HFFc6 (cell line): ENCODE measurements at places on chromosomes 1 and 21.

- peak; percentile 48 for DNase-seq
Measured at GRCh38 chr1:112881742-112882127, 74.3 kb downstream of the SLC16A1 start.

DNA sequence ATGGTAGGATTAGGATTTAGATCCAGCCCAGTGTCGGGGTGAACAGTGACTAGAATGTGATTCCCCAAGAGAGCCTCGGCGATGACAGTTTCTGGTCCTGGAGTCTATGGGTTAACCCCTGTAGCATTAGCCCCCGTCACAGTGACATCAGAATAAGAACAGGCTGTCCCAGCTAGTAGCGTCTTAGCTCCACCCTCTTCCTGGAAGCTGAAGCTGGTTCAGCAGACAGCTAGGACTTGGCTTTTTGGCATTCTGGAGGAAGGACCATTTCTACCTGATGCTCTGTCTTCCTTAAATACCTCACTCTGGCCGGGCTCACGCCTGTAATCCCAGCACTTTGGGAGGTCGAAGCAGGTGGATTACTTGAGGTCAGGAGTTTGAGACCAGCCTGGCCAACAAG lies 5.0 kb downstream of the NDUFS2 start:
- DNase-seq = no peak

DNA sequence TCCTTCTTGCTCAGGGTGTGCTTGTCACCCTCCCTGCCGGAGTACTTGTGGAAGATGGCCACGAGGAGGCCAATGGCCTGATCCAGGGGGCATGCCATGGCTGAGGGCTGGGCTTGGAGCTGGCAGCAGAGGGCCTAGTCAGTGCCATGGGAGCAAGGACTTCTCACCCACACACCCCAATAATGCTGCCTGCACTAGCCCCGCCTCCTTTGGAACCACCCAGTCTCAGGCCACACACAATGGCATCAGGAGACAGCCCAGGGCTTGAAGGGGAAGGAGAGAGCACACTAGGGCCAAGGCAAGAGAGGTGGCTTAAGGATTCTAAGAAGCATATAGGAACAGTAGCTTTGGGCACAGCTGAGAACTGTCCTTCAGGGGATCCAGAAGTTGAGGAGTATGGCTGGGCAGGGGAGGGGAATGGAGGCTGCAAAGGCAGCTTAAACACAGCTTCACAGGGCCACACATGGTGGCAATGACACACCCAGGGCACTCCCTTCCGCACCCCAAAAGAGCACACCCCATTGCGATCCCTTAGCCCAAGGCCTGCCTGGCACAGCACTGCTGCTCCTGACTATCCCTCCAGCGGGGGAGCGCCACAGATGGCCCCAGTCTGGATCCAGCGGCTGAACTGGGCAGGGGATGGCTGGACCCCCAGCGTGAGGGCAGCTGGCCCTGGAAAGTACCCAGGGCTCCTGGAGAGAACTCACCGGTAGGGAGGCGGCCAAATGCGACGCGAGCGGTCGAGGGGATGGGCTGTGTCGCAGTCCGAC lies at the start of gene S100A6:
S100A6 (minus strand) TSS at position 750 of the 770 bp plus-strand sequence; CDS start at position 98, 652 bp downstream.
- DNase-seq = peak; percentile 55

DNA sequence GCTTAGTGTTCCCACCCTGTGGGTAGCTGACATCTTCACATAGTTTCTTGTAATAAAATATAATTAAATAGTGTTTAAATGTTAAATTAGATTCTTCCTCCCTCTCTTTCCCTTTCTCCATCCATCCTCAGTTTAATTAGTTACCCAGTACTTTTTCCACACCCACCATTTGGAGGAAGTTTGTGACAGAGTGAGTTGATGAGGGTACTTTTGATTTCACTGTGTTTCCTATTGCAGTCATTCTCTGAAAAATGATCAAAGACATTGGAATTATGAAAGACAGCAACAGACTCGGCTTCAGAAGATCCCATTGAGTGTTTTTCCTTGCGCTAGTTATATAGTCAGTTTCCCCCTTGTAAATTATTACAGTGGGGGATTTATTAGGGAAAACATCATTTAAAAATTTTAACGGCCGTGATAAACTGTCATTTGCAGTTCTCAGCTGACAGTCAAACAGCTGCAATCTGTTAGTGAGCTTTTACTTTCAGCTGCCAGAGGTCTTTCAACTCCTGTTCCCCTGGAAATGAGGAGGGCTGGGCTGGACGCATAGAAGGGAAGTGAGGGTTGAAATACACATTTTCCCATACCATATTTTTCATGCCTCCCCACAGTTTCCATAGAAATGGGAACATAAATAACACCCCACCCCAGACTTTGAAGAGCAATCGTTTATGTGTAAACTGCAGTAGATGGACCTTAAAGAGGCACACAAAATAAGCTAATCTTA lies 61.3 kb upstream of the CACYBP start:
- DNase-seq = no peak

GRCh38 chr1:108610073-108610472 lies 50.2 kb downstream of the EEIG2 start:
- no peak for DNase-seq

DNA sequence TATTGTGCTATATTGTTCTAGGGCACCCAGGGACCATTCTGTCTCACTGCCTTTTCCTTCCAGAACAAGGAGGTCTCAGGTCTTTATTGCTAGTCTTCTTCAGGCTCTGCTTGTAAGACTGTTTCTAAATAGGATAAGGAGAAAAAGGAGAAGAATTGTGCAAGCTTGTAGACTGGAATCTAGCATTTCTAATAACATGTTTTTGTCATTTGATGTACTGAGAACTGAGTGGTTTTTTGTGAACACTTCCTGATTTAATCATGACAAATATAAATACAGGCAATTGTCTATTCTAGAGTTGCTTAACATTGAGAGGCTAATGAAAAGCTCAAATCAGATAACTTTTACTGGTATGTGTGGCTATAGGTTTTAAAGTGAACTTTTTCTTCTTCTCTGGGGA lies 77.6 kb downstream of the CLIC4 start:
- DNase-seq = no peak

GRCh38 chr21:14739590-14739989 lies 193.5 kb upstream of the SAMSN1 start:
- DNase-seq = no peak

DNA sequence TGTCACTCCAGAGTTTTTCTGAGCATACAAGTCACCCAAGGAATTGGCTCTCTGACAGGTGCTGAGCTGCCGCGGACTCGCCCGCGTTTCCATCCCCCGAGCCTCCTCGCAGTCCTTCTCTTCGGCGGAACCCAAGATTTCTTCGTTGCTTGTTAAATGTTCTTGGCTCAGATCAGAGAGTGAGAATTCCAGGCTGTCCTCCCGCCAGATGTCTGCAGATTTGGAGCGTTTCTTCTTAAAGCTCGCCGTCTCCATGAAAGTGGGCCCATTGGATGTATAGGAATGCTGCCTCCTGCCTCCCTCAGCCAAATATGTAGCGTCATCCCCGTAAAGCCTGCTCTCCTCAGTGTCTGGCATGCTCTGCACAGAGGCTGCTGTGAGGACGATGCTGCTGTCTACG lies 77.8 kb downstream of the TIAM1 start:
- no peak for DNase-seq

DNA sequence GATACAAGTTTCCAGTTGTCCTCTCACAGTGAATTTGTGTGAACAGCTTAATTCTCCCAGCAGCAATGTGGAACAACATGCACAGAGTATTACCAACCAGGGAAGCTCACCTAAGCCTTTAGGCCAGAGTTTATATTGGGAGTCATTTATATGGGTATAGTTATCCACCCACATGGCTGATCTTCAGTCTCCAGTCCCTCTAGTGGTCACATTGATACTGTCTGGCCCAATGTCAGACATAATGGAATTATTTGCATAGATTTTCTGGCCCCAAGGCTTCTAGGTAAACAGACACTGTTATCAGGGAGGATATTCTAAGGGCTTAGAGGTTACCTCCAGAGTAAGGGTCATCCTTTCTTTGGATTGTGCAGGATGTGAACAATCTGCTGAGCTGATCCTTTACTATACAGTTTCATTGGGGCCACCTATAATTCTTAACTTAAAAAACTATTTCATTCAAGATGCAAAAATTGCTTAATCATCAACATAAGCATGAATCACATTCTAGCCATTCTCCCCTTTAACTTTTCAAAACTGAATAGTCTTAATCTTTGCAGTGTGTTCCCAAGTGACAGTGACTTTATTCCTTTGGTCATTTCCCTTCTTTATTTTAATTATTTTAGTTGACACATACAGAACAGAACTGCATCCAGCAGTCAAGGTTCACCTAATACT lies 210.9 kb downstream of the LTN1 start:
- peak; percentile 41 for DNase-seq

DNA sequence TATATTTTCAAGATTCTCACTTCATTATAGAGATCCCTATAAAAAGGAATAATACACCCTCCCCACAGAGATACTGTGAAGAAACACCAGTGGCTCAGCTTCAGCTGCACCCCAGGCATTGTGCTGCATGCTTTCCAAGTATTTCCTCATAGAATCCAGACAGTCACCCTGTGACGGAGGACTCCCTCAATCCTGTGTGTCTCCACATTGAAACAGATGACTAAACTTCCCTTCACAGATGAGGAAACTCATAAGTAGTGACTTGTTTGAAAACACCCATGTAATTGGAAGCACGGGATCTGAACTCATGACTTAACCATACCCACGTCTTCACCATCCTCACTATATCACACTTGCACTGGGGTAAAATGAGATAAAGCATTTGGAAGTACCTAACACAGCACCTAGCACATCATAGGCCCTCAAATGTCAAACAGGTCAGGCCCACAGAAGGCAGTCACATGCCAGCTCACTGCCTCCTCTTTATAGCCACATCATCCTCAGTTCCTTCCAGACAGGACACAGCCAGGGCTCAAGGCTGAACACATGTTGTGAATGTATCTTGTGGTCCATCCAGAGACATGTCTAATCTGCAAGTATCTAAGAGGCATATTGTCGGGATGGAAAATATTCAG lies 55.2 kb downstream of the GPR161 start:
- peak; percentile 91 for DNase-seq

DNA sequence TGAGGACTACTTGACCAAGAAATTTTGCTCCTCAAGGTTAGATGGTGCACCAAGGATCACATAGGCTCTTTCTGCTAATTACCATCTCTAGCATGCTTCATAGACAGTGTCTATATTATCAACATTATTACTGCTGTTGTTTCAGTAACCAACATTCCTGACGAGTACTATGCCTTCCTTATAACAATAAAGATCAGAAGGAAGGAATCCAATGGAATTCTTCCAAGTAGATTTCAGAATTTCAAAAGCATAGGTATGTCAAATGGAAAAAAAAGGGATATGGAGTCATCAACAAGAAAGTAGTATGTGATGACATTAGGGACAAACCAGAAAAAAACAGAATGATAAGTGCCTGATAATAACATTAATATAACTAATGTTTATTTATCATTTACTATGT lies 39.6 kb upstream of the LPGAT1 start:
- peak; percentile 31 for DNase-seq

GRCh38 chr1:172246521-172247390 lies 173.7 kb upstream of the C1orf105 start:
- no peak for DNase-seq

DNA sequence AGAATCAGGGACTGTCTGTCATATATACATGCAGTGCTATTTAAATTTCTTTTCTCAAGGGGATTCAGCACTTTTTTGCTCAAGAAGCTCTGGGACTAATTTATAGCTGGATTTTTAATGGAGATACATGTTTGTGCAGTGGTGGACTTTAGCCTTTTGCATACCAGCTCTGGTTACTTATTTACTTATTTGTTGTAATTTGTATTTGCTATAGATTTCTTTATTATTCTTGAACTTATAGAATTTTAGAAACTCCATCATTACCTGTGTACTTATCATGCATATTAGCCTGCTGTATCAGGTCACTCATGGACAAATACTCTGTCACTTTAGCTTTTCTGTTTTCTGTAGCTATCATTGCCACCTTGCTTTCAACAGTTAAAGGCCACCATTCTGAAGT lies 1296.9 kb upstream of the TMPRSS15 start:
- DNase-seq = no peak

- DNase-seq = no peak
Measured at GRCh38 chr1:3028531-3029282, 7.4 kb downstream of the ACTRT2 start.

DNA sequence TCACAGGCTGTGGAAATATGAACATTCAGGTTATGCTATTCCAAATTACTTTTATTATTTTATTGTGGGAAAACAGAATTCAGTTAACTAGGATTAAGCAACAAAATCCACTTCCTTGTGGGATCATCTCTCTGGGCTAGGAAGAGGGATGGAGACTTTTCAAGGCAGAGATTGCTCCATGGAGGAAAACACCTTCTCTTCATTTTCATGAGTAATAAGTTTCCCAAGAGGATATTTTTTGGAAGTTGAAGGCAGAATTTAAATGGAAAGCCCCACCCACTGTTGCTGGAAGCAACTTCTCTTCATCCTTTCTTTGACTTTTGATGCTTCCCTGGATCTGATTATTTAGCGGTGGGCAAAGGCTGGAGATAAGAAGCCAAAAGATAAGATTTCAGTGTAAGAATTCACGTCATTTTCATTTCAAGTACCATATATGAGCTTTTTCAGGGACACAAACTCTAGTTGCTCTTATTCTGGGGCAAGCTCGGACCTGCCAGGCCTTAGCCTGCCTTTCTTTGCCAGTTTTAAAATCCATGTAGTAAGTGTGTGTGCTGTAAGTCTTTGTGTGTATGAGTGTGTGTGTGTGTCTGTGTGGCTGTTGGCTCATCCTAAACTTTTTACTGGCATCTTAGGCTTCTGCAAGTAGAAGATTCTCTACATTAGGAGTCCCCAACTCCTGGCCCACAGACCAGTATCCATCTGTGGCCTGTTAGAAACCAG lies 11.7 kb upstream of the IL24 start:
- no peak for DNase-seq

GRCh38 chr1:44523593-44524591 lies 118.8 kb downstream of the RNF220 start:
- no peak for DNase-seq

- peak; percentile 19 for DNase-seq
Measured at GRCh38 chr1:152328801-152329391, 3.9 kb upstream of the FLG start.

- DNase-seq = no peak
Measured at GRCh38 chr1:3674100-3675094, 22.1 kb downstream of the TP73 start.

GRCh38 chr1:23367451-23367790 lies 2.2 kb downstream of the ZNF436 start:
- DNase-seq = no peak

GRCh38 chr1:21292984-21293536 lies 2.8 kb upstream of the ECE1 start:
- DNase-seq = no peak

GRCh38 chr1:43934986-43935324 lies 1.4 kb downstream of the ARTN start:
- DNase-seq = no peak
